Skin of body (tissue), 3 donors: ENCODE measurements at places on chromosomes 7 and 10. TPM values are rescaled to one million over a fixed set of nuclear protein-coding genes. Genes with fewer than 3 reads are reported as not detected.

GRCh38 chr7:45390731-45391130, 183.4 kb upstream of the ADCY1 start:
- DNase-seq, result peak; percentile 40

DNA sequence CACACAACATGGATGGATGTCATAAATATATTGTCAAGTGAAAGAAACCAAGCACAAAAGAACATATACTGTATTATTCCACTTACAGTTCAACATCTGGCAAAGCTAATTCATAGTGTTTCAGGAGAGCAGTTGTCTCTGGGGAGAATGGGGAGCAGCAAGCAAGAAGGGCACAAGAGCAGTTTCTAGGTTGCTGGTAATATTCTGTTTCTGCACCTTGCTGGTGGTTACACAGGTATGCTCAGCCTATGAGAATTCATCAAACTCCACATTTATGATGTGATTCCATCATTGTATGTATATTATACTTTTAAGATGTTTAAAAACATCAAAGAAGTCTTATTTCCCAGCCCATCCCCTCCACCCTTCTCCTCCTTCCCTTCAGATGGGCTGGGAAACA, 18.1 kb upstream of the PALS2 start:
- no peak for DNase-seq

DNA sequence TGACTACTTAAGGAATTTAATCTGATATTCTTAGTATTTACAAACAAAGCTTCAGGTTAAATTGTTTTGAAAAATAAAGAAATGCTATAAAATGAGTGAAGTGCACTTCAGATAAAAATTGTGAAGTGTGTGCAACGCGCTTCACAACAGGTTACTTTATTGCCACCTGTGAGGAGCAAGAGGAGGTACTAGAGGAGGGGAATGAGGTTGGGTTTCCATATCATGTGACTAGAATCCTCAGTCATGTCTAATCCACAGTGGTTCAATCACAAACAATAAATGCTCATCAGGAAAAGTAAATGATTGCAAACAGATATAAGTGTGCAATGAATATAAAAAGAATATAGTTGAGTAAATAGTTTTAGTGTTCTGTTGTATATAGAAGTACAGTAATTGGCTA, 34.5 kb upstream of the CD36 start:
- no peak for DNase-seq

GRCh38 chr7:158568974-158569857, 18.4 kb downstream of the PTPRN2 start:
- no peak for DNase-seq

- DNase-seq, result no peak
These were observed 453 bp upstream of the RNLS start for GRCh38 chr10:88583584-88583957.

- DNase-seq, result no peak
These were observed 95.0 kb upstream of the DDC start for GRCh38 chr7:50660040-50660829.

HOXA6 gene
- 3.3 TPM for total RNA-seq
